ENCODE measurements at places on chromosomes 7 and 10.

DNA sequence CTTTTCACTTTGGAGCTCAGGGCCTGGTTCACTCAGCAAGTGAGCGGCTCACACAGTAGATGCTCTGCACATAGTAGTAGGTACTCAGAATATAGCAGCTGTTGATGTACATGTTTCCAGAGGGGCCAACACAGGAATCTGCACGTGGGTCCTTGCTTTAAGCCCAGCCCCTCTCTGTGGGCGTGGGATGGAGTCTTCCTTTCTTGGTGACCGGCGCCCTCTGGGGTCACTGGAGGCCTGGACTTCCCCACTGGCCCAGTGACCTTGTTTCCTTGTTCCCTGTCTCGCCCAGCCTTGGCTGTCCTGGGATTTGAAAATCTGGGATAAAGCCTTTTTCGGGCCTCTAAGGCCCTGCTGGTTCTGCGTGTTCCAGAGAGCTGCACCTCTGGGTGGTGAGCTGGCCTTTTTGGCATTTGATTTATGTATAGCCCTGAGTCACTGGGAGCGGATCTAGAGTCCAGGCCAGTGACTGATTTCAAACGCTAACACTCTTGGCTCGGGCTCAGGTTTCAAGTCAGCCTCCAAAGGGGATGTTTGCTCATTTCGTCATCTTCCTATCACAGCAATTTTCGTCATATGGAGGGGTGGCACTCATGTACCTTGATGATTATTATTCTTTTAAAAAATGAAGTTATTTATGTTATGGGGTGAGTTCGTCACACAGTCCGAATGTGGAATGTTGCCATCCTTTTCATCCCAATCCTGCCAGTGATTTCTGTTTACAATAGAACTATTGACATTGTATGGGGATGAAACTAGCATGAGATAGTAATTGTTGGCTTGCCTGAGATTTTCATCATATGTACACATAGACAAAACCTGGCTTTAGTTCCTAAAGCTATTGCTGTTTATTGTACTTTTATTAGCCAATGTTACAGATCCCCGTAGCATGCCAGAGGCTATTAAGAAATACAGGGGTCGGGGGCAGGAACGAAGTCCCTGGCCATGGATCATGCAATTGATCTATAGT is 65.5 kb downstream of the CUX1 start:
- no peak for DNase-seq

GRCh38 chr7:93262535-93262934 is 30.4 kb downstream of the VPS50 start:
- no peak for DNase-seq

DNA sequence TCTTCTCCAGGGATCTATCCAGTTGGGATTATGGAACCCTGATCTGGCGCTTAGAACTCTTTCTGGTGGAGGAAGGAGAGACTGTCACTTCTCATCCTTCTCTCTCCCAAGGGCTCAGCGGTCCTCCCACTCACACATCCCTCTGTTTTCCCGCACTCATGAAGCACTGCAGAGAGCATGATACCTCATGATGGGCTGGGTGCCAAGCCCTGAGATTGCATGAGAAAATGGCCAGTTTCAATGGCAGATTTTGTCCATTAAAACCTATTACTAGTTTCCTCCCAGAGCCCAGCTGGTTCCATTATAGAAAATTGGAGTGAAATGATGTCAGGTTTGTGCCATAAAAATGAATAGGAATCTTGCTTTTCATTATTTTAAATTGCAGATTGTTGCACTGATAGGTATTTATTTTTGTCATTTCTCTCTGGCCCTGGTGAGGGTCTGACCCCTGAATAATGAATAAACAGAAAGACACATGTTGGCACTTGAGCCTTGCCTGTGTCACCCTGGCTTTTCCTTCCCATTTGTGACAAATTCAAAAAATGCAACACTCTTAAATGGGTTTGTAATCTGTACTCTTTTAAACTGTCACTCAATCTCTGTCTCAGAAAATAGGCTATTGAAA is 1151.1 kb downstream of the TYW1 start:
- no peak for DNase-seq

DNA sequence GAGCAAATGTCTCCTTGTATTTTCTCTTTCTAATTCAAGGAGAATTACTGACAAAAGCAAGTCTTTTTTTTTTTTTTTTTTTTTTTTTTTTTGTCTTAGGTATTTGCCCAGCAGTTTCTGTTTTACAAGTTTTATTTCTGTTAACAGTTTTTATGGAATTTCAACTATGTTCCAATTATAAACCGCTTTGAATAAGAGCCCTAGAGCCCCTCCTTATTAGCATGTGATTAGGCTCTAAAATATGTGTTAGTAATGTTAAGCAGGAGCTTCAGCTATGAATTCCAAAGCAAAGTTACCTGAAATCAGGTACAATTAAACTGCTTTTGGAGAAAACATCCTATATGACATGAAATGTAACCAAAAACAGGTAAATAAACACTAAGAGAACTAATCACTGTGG is 997.0 kb upstream of the POT1 start:
- no peak for DNase-seq

GRCh38 chr10:117226813-117227451 is 14.0 kb upstream of the SLC18A2 start:
- DNase-seq: no peak

DNA sequence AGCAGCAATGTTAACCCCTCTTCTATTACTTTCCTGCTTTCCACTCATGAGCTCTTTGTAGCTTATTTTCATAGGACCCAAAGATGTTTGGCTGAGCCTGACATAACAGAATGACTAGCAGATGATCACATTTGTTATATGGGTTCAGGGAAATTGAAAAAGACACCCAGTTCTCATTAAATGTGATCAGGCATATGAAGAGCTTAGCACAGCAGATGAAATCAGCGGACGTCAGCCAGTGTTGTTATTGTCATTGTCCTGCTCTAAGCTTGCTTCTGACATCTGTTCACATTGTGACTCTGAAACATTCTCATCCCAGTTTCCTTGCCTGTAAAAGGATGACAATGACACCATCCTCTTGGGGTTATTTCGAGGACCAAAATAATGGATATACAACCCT is 43.5 kb downstream of the FAM241B start:
- no peak for DNase-seq

DNA sequence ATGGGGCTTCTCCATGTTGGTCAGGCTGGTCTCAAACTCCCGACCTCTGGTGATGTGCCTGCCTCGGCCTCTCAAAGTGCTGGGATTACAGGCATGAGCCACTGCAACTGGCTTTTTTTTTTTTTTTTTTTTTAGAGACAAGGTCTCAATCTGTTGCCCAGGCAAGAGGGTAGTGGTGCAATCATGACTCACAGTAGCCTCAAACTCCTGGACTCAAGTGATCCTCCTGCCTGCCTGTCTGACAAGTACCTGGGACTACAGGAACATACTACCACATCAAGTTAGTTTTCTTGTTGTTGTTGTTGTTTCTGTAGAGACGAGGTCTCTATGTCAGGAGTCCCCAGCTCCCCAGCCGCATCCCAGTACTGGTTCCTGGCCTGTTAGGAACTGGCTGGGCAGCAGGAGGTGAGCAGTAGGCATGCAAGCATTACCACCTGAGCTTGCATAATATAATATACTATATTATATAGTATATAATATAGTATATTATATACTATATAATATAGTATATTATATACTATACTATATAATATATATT is 55.7 kb downstream of the TPK1 start:
- DNase-seq: no peak

DNA sequence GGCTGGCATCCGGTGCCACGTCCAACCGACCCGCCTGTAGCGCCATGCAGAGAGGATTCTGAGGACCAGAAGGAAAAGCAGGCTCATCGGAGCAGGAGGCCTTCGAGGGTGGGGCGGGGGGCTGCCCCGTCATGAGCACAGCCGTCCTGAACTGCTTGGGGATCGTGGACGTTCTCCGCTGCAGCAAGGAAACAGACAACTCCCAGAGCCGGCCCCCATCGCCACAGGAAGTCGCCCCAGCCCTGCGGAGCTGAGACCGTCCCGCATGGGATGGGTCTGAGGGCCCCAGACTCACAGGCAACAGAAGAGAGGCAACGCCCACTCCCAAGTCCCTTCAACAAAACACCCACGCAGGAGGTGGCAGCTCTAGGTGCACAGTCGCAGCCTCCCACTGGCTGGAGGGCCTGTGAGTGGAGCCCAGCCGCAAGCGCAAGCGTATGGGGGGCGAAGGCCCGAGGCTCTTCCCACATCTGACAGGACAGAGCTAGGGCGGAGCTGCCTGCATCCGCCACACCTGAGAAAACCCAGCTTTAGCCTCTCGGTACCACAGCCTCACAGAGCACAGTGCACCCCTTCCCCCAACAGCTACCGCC is 64.7 kb upstream of the TNRC18 start:
- DNase-seq: no peak

DNA sequence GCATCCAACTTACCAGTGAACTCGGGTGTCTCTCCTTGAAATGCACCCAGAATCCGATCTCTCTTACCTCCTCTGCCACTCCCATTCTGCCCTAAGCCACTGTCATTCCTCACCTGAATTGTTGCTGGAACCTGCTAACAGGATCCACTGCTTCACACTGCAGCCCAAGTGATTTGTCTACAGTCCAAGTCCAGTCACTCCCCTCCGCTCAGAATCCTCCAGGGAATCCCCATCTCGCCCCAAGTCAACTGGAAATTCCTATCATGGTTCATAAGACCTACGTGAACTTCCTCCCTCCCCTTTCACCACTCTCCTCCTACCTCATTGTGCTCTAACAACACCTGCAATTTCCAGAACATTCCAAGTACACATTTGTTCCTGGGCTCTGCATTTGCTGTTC is 91.3 kb downstream of the SCRN1 start:
- DNase-seq: no peak

DNA sequence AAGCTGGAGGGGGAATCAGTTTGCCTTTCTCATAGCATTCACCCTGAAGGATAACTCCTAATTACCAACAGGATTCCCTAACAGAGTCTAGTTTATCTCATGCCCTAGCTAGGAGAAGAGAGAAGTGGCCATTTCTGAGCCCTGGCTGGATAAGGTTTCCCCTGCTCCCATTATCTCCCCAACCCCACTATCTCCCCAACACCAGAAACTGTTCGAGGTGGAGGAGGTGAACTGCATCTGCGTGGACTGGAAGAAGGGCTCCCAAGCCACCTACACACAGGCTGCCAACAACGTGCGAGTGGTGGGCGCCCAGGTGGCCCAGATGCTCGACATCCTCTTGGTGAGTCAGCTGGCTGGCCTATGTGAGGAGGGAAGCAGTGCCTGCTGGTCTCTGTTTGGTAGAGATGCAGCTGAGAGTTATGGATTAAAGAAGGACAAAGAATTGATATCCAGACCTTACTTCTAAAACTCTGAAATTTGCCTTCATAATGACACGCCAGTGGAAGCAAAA is 3.8 kb downstream of the PNLIPRP1 start:
- DNase-seq: no peak

DNA sequence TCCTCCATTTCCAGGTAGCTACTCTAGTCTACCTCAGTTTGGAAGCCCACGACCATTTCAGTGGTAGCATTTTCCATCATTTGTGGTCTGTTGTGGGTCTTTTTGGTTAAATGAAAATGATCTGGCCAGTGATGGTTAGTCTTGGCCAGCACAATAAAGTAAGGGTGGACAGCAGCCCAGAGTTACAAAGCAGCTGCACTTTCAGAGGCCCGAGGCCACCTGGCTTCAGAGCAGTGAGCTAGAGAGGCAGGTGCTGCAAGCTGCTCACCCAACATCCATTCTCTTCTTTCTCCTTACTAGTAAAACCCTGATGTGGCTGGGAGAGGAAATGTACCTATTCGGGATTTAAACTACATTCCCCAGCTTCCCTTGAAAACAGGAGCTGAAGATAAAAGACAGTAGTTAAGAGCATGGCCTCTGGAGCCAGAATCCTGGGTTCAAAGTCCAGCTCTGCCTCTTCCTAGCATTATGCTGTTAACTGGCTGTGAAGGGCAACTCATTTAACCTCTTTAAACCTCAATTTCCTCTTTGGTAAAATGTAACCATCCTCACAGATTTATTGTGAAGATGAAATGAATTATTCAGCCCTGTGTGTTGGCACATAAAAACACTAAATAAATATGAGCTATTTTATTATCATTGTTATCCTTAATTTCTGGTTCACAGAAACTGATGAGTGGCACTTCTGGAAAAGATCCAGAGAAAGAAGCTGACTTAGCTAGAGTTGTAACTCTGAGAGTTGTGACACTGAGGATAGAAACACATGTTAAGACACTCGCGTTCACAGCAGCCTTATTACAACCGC is 517.4 kb downstream of the PARD3 start:
- DNase-seq: no peak

DNA sequence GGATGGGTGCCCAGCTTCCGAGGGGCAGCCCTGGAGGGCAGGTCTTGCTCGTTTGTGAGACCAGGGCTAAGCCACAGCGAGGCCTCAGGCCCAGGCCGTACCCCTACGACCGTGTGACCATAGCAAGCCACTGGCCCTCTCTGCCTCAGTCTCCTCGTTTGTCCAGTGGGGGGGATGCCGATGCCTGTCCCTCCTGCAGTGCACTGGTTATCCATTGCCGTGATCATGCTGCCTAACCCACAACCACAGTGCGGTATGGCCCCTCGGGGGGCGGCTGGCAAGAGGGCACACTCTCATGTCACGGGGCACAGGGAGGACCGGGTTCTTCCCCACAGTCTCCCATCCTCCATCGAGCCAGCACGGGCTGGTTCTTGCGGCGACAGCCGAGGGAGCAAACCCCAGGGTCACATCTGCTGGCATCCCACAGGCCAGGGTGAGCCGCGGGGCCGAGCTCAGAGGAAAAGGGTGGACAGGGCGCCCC is 80.5 kb downstream of the ELFN1 start:
- no peak for DNase-seq

- no peak for DNase-seq
These were observed 2.1 kb upstream of the DENND11 start for GRCh38 chr7:141704112-141704511.

GRCh38 chr10:53453196-53453595 is 680.6 kb upstream of the MBL2 start:
- no peak for DNase-seq

- peak; percentile 38 for DNase-seq
These were observed 622 bp downstream of the WNT16 start for GRCh38 chr7:121329191-121330052.

DNA sequence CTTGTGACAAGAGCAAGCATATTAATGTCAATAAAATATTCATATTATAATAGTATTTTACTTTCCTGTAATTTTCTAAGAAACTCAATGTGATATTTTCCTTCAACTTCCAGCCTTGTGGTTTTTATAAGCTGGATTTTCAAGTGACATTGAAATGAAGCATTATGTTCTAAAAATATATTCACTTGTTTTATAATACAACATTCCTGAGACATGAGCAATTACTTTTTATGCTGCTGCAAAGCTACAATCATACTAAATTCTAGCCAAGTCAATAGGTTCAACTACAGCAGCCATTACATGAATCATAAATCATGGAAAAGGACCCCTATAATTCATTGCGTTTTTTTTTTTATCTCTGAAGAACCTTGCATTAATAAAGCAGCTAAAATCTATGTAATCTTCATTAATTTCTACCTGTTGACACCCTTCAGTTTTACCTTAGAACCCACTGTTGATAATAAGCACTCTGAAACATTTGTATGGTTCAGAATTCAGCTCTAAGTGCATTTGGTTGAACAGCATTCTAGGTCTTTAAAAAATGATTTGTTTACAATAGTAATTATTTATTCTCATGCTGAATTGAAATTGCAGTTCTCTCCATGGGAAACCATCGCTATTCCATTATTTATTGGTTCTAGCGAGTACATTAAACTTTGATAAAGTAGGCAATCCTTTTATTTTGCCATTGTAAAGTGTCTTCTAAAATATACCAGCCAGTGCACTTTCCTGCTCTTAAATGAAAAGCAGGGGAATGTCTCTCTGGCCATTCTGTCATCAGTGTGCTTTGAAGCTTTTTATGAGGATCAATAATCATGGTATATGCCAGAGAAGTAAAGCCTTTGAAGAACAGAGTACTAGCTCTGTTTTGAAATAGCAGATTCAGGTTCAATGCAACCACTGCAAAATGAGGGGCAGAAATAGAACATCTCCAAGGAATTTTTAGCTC is 132.6 kb downstream of the GNAT3 start:
- no peak for DNase-seq
